ENCODE measurements at places on chromosomes 5 and 9.

DNA sequence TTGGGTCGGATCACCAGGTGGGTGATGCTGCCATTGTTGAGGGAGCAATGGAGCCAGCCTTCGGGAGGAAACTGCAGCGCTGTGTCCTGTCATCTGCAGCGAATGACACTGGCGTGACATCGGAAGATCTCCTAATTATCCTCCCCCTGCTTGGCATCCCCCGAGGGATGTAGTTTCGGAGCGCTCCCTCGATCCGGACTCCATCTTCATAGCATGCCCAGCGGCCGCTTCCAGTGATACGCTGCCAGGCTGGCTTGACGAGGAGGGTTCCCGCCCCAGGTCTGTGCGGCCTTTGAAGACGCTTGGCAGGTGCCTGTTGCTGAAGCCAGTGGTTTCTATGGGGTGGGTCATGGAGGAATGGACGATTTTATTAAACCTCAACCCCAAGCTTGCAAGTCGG, 194.9 kb downstream of the MAN2A1 start:
- DNase-seq, result no peak

DNA sequence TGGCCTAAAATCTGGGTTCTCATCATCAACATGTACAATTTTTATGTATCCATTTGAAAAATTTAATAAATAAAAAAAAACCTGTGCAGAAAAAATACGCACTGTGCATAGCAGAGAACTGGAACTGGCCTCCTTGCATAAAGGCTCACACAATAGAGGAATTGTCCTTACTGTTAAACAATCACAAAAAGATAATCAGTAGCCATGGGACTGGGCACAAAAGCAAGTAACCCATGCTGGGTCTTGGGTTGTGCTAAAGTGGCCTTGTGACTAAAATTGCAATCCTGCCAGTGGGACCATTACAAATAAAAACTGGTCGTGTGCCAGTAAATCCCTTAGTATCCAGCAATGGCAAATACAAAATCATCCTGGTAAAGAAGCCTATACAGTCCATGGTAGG, 1646.6 kb downstream of the MAT2B start:
- DNase-seq, result no peak

DNA sequence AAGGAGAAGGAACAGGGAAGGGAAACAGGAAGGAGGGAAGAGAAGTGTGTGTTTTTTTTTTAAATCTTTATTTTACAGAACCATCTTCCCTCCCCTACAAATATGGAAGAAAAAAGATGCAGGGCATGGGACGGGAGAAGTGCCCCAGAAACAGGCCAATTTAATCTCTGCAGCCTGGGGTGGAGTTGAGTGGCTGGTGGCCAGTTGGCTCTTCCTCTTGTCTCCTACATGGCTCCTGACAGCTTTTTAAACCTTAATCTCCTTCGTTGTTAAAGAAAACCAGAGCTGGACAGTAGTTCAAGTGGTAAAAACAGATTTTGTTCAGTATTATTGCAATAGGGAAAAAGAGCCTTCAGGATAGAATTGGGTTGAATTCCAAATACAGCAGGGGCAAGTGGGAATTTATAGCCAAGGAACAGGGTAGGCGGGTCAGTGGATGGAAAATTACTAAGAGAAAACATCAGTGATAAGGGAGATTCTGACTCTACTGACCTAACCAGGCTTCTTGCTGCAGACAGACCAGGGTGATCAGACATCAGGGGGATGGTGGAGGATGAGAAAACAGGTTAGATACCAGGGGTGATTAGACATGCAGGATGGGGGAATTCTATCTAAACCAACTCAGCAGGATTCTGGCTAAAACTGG, 125.1 kb upstream of the CLINT1 start:
- DNase-seq, result no peak

DNA sequence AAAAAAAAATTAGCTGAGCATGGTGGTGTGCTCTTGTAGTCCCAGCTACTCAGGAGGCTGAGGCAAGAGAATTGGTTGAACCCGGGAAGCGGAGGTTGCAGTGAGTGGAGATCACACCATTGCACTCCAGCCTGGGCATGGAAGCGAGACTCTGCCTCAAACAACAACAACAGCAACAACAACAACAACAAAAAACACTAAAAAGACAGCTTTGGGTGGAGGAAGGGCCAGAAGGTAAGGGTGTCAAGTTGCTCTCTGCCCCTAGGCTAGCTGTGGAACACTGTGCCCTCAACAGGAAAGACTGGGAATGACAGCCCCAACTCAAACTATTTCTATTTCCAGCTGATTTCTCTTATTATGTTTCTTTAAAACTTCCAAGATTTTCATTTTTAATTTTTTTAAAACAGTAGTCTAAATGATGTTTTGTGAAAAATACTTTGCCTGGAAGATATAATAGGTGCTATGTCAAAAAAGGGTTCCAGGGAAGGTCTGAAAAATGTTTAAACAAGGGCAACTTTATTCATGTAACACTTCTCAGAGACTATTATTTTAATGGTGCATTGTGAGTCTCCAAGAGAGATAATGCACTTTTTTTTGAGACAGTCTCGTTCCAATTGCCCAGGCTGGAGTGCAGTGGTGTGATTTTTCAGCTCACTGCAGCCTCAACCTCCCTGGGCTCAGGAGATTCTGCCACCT, 29.9 kb downstream of the CLINT1 start:
- DNase-seq, result peak; percentile 8

DNA sequence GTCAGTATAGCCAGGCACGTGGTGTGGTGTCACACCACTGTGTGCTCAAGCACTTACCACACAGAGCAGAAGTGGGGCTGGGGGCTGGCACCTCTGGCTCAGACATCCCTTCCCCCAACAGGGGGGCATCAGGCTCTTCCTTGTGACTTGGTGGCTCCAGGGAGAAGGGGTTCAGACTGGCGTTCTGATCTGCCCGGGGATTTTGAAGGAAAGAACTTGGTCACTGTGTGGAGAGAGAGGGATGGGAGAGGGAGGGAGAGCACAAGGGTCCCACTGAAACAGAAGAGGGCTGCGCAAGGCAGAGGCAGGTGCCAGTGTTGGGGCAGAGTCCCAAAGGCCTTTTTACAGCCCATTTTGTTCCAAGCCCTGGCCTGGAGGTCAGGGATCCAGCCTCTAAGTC, 109.7 kb upstream of the ALDH1B1 start:
- DNase-seq, result no peak

DNA sequence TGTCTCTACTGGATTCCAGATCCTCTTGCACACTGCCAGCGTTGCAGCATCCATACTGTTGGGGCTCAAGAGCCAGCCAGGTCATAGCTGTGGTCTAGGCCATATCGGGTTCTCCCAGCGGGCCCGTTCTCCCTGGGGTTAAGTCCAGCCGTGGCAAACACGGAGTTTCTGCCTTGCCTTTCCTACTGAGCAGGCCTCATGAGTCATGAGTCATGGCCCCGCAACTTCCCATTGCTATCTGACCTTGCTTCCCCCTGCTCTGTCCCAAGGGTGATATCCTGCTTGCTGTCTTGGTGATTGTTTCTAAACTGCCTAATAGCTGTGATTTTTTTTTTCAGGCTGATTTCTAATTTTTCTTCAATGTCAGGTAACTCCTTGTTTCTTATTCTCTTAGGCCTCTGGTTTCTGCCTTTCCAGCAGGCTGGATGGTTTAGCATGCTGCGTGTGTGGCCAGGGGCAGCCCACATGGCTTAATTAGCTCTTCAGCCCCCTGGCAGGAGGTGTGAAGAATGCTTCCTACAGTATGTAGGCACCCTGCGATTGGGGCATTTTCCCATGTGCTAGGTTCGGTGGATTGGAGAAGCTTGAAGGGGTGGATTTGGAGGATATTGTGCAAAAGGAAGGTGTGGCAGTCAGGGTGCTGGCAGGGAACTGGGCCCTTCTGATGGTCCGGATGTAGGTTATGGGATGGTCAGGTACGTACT, 18.7 kb downstream of the DAPK1 start:
- DNase-seq, result no peak

- DNase-seq, result no peak
Measured at GRCh38 chr5:62931153-62931950, 352.7 kb downstream of the LRRC70 start.

GRCh38 chr5:171420431-171421241, 1.2 kb downstream of the FGF18 start:
- no peak for DNase-seq

GRCh38 chr5:78286290-78286689, 8.2 kb downstream of the AP3B1 start:
- DNase-seq, result no peak

DNA sequence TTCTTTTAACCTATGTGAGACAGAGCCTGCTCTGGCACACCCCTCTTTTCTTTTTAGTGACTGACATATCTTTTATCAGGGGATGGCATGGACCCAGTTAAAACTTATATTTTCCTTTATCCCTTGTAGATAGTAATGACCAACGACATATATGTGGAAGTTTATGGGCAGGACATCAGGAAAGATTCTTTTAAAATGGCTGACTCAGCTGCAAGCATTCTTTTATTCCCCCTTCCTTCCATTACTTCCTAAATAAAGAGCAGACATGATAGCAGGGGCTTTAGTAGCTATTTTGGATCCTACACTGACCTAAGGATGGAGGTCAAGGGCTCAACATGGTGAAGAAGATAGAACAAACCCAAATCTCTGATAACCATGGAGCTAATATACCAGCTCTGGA, 25.0 kb upstream of the VPS13A start:
- DNase-seq, result no peak

GRCh38 chr5:10826971-10827370, 65.9 kb upstream of the DAP start:
- DNase-seq, result no peak

DNA sequence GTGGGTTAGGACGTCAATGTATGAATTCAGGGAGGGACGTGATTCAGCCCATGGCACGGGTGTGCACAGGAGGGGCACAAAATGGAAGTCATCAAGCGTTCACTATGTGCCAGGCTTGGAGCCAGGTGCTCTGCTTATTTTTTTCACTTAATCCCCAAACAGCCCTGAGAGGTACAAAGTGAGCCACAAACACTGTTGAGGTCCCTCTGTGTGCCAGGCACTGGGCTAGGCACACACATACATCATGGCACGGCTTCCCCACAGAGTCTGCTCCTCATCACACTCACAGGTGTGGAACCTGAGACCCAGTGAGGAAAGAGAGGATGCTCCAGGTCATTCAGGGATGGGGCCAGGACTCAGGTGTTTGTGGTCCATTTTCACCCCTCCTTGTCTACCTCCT, 68.1 kb downstream of the GALNT12 start:
- DNase-seq, result no peak

- no peak for DNase-seq
Measured at GRCh38 chr9:108282872-108283271, 572.9 kb downstream of the ACTL7B start.

- DNase-seq, result no peak
Measured at GRCh38 chr9:38007016-38007415, 62.0 kb downstream of the SHB start.

DNA sequence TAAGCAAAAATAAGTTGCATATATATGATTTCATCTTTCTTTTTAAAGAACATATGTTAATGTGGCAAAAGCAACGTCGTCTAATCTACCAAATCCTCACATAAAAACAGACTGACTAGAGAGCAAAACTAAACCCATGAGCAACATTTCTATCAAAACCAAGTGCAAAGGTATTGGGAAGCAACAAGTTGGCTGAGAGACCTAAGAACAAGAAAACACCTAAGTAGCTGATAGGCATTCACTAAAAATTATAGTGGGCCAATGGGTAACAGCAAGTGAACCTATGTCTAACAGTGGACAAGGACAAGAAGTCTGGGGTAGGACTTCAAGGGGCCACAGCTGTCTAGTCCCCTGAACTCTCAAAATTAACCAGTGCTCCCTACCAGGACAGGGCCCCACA, 130.1 kb downstream of the SIL1 start:
- no peak for DNase-seq

GRCh38 chr5:52895572-52896413, 93.4 kb upstream of the ITGA2 start:
- DNase-seq, result no peak

- no peak for DNase-seq
Measured at GRCh38 chr5:115600766-115601165, 1.5 kb downstream of the TICAM2 start.

- no peak for DNase-seq
Measured at GRCh38 chr9:72458153-72458552, 63.3 kb upstream of the TMC1 start.

DNA sequence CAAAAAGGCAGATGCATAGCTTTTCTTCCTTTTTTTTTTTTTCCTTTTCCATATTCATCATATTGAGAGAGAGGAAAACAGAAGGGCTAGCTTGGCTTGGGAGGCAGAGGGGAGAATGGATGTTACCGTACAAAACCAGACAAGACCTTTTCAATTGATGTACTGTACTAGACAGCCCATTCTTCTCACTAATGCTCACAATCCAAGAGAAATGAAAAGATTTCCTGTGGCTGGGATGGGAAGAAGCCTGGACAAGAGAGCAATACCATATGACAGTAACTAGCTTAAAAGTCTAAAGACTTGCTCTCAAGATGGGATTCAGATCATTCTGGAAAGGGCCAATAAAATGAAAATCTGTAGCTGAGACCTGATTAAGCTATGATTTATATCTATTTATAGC, 3.4 kb downstream of the CEMIP2 start:
- DNase-seq, result no peak

DNA sequence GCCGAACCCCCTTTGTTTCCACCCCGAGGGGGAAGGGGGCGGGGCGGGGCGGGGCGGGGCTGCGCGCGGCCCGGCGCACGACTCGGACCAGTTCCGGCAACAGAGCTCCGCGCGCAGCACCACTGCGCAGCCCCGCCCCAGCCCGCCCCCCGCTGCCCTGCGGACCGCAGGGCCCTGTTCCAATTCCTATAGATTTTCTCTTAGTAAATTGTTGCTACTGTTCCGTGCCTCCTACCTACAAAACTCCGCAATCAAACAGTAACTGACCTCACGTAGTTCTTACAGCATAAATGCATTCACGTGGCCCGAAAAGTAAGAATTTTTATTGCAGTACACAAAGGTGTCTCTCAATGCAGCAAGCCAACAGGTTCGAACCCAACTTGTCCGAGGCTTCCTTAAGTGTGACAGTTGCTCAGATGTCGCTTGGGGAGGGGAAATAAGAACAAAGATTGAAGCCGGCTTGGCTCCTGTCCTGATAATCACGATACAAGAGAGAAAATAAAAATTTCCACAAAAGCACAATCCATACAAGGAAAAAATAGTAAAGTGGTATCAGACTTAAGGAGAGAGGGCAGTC, 1.2 kb upstream of the RNF38 start:
- DNase-seq, result peak; percentile 81

GRCh38 chr5:179609834-179610108, 13.7 kb downstream of the HNRNPH1 start:
- DNase-seq, result no peak

DNA sequence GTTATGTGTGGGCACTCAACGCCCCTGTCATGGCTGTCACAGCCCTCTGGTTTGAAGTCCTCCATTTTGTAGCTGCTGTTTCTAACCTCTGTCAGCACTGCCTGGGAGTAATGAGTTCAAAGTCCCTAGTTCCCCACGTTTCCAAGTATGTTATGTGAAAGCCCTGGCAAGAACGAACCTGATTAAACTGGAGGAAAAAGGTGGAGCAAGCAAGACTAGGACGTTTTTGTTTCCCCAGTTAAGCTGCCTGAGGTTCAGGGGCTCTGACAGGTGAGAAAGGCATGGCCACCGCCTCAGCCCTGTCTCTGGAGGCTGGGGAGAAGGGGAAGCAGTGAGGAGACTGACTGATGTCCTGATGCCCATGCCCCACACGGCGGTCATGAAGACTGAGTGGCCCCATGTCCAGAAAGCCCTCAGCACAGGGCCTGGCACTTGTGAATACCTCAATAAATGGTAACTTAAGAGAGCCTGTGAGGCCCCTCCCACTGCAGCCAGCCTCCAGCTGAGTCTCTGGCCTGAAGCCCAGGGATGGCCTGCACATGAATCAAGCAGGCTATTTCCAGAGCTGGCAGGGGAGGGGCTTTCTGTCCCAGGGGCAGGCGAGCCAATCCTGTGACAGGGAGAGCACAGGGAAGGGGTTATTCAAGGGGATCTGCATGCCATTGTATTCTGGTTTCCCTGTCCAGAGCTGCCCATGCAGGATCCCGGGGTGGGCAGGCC, 61.8 kb downstream of the PFDN1 start:
- DNase-seq, result no peak

Data from CD4-positive, alpha-beta T cell treated with Interleukin-12 subunit alpha and Interleukin-12 subunit beta, for 1 hour (primary cell).